ENCODE measurements at places on chromosomes 16 and 17.

- no peak for DNase-seq
Measured at GRCh38 chr17:44527102-44527501, 23.9 kb upstream of the GPATCH8 start.

- DNase-seq: no peak
Measured at GRCh38 chr16:84356591-84357116, 11.7 kb upstream of the ATP2C2 start.

DNA sequence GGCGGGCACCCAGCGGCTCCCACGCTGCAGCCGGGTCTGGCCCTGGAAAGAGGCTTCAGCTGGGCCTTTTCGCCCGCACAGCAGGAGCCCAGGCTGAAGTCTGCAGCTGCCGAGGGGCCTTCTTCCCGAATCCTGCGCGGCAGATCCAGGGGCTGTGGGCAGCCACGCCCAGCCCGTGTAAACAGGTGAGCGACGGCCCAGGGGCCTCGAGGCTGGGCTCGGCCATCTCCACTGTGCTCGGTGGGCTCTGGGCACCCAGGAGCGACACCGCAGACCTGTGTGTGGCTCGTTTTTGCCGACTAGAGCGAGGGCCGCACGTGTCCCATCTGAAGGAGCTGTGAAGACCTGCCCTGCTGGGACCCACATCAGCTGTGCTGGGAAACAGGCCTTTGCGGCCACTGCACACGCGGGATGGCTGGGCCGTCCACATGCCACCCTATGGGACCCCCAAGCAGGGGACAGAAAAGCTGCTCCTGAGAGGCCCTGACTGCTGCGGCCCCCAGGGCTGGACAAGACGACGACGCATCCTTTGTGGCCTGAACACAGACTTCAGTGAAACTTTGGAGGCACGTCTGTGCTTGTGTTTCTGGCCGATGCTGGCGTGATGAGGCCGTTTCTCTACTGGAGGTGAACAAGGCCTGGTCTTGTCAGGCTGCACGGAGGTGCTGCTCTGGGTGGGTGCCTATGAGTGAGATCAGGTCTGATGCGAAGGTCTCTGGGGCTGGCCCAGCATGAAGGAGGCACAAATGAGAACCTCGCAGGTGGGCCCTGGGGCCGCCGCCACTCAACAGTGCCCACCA, 5.2 kb upstream of the APRT start:
- DNase-seq: no peak

DNA sequence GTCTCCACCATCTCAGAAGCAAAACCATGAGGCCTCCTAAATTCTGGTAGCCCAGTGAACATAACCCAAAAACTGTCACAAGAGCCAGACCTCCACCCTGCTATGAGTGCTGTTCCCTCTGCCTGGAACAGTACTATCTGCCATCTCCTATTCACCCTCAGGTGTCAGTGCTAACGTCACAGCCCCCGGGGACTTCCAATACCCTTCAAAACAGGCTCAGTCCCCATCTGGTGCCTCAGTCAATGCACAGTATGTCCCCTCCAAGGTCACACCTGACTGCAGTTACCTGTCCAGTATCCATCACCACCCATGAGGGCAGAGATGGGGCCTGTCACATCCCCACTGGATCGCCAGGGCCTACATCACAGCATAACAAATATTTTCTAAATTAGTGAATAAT, 11.5 kb downstream of the CREBBP start:
- no peak for DNase-seq

DNA sequence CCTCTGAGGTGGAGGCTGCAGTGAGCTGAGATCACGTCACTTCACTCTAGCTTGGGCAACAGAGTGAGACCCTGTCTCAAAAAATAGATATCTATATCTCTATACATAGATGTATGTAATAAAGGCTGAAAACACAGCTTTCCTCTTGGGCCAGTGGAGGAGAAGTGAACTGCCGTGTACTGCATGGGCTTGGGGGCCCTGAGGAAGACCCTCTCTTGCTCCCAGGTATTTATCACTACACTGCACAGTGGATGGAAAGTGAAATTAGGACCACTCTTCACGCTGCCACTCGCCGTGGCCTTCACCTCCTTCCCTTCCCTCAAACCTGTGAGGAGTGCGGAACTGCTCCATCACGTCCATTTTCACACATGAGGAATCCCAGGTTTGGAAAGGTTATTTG, 68.8 kb upstream of the SIAH1 start:
- DNase-seq: no peak

DNA sequence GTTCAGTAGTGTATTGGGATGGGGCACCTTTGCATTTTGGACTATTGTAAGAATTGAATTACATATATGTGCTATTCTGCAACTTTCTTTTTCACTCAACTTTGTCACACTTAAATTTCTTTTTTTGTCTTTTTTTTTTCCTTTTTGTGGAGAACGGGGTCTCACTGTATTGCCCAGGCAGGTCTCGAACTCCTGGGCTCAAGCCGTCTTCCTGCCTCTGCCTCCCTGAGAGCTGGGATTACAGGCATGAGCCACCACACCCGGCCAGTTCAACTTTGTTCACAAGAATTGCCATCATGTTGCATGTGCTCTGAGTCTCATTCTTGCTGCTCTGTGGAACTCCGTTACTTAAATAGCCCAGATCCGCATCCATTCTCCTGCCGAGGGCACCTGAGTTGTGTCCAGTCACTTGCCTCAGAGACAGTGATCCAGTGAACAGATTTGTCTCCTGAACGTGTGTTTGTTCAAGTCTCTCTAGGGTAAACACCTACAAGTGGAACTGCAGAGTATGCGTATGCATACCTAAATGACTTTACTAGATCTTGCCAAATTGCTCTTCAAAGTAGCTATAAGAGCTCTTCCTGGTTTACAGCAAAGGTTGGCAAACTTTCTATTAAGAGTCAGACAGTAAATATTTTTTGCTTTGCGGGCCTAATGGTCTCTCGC, 3.4 kb upstream of the SLC38A10 start:
- DNase-seq: no peak

DNA sequence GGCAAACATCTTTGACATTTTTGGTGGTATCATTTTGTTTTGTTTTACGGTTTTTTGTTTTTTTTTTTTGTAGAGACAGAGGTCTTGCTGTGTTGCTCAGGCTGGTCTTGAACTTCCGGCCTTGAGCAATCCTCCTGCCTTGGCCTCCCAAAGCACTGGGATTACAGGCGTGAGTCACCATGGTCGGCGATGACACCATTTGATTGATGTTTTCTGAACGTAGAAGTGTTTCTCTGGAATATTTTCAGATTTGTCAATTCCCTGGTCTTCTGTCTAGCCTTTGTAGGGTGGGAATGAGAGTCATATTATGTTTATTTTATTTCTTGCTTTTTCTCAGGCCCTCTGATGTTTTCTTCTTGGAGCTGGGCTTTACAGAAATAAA, 32.2 kb upstream of the BRD7 start:
- DNase-seq: no peak

DNA sequence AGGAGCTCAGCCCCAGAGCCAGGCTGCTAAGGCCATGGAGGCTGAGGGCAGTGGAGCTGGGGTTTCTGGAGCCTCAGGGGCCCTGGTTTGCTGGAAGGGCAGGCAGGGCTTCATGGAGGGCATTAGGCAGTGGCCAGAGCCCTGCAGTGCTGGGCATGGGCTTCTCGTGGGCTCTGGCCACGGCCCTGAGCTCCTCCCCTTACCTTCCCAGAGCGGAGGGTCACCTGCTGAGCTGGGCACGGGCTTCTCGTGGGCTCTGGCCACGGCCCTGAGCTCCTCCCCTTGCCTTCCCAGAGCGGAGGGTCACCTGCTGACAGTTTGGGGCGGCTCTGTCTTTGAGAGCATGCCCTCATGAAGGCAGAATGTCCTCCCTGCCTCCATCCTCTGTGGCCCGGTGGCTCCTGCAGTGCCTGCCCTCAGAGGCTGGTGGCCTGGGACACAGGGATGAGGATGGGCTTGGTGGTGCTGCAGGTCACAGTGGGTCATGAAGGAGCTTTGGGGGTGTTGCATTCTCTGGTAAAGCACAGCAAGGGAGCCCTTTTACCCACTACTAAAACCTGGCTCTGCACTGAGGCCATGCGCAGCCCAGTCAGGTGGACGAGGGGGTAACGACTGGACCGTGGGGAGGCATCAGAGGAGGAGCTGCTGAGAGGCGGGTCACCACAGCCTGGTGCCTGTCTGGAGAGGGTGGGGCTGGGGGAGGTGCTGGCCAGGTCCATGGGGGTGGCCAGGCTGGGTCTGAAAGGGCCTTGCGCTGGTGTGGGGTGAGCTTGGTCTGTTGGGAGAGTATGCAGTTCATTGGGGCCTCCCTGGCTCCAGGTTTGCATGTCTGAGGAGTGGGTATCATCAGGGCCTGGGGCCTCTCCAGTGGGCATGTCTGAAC, 2.9 kb upstream of the RNPS1 start:
- no peak for DNase-seq

- DNase-seq: peak; percentile 30
Measured at GRCh38 chr16:67260426-67261063, 11.8 kb downstream of the SLC9A5 start.

DNA sequence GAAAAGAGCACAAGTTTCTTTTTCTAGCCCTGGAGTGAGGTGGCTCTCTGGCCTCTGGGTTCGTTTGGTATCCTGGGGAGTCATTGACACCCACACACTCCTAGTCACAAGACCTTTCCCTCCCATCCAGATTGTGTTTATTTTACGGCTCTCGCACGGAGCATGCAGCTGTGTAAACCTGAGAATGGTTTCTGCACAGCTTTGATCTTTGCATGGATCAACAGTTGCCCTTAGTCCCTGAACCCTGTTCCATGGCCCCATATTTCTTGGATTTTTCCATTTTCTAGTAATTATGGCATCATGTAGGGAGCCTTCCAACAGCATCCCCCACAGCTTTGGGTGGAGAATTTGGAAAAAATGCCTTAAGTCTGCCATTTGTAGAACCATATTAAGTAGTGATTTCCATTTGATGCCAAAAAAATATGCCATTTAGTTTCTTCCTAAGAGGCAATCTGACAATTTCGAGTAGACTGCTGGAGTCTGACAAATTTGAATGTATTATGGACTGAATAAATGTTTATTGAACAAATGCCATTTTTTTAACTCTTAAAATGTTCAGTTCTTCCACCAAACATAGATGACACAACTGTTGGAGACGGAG, 197.7 kb downstream of the WWOX start:
- no peak for DNase-seq

GRCh38 chr16:14378689-14379467, 251.2 kb downstream of the PARN start:
- no peak for DNase-seq

GRCh38 chr16:88591577-88592021, 21.4 kb downstream of the ZC3H18 start:
- peak; percentile 68 for DNase-seq

DNA sequence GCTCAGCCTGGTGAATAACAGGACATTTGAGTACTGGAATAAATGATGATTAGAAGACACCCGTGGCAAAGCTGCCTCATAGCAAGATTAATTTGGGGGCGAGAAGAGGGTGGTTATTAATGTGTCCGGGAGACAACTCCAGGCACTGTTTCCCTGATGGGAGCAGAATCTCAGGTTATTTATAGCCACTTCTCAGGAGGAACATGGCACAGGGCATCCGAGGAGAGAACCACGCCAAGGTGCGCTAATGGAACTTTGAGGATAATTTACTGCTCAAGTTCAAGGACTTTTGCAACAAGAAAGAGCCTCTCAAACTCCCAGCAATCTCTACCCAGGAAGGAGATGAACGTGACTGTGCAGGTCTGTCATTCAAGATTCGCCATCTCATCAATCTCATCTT, 362.5 kb upstream of the ERCC4 start:
- DNase-seq: no peak

GRCh38 chr17:82216301-82217119, 3.9 kb upstream of the CCDC57 start:
- DNase-seq: peak; percentile 72

GRCh38 chr16:27463741-27464591, 62.0 kb downstream of the IL21R start:
- DNase-seq: peak; percentile 44

DNA sequence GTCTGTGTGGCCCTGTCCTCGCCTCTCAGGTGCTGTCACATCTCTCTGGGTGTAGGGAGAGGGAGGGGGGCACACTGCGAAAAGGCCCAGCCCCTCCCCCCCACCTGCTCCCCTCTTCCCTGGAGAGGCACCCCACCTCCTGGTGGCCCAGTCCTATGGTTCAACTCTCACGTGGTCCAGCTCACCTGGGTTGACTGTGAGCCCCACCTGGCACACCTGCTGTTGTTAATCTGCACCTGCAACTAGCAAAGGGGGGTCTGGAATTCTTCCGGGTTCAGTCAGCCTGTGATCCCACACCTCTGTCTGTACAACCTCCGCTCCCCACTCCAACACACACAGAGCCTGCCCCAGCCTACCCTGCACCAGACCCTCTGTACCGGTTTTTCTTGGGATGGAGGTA, 2.0 kb upstream of the SYNGR2 start:
- no peak for DNase-seq

- no peak for DNase-seq
Measured at GRCh38 chr17:73300392-73300791, 11.4 kb downstream of the CDC42EP4 start.

DNA sequence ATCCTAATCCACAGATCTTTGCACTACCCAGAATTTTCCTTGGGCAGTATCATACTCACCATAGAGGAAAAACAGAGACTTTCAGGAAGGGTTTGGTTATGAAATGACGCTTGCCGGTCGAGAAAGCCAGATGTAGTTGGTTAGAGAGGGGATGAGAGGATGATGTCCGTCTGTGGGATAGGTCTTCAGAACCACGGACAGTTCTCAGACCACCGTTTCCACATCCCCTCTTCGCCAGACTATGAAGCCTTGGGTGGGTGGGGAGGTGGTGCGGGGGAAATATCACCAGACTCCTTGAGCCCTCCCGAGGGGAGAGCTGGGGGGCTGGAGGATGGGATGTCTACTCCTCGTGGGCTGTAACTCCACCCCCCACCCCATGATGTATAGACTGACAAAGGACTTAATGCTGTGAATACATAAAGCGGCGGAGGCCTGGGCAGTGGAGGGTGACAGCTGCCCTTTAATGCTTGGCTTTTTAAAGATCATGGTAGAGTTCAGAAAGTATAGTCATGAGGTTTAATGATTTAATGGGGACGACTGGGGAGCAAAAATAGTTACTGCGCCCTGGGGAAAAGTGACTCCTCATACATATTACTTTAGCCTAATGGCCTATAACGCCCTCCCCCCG, 96.6 kb downstream of the MRM1 start:
- DNase-seq: no peak

All from activated CD4-positive, alpha-beta T cell treated with anti-CD3 and anti-CD28 coated beads, Interleukin-2, amount 50 U/mL, for 48 hours (primary cell).